ENCODE measurements at places on chromosomes 16 and 17.

DNA sequence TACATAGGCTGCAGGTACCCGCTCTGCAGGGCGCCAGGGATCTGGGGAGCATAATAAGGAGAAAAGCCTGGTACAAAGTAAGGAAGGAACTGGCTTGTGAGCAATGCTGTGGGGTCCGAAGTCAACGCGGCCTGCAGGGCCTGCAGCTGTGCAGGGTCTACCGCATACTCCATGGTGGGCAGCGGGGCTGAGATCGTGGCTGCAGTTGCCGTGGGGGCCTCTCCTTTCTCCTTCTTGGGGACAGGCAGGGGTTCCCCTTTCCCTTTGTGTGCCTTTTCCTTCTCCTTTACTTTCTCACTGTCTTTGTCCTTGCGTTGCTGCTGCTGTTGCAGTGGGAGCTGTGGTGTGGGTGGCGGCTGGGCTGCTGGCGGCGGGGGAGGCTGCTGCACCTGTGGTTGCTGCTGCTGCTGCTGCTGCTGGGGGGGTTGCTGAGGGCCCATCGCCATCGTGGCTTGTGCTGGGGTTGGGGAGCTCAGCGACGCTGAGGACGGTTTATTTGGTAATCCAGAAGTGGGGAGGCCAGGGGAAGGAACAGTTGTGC lies 259.6 kb downstream of the ZFHX3 start:
- DNase-seq, result no peak

DNA sequence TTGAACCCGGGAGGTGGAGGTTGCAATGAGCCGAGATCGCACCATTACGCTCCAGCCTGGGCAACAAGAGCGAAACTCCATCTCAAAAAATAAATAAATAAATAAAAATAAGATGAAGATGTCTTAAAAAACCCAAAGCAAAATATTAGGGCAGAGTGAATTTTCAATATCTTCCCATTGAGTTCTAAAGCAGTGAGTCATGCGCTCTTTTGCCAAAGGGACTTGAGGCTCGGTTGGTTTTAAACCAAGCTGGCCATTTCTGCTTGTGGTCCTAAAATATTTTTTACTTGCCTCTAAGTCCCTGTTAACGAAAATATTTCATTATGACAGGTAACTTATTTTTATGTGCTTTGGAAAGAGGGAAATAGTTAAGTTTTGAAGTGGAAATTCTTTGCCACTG lies 4.7 kb downstream of the PAFAH1B1 start:
- DNase-seq, result no peak

DNA sequence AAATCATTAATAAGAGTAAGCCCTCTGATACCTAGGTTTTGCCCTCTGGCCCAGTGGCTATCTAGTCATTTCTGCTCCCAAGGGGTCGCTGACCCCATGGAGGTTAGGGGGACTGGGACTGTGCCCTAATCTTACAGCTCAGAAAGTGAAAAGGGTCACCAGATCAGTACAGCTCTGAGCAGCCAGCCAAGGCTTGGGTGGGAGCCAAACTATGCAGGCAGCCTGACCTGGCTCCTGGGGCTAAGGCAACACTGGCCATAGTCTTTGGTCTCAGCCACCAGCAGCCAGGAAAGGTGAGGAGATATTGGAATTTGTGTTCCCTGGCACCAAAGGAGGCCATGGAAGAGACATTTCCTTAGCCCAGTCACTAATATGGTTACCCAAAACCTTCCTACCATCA lies 67.6 kb downstream of the ASIC2 start:
- no peak for DNase-seq

- DNase-seq, result no peak
Observed at GRCh38 chr16:69435977-69436820, 11.8 kb downstream of the CYB5B start.

GRCh38 chr17:36470499-36470898 lies 16.0 kb upstream of the ZNHIT3 start:
- DNase-seq, result no peak

- DNase-seq, result no peak
Observed at GRCh38 chr16:85210423-85211169, 98.3 kb upstream of the CIBAR2 start.

DNA sequence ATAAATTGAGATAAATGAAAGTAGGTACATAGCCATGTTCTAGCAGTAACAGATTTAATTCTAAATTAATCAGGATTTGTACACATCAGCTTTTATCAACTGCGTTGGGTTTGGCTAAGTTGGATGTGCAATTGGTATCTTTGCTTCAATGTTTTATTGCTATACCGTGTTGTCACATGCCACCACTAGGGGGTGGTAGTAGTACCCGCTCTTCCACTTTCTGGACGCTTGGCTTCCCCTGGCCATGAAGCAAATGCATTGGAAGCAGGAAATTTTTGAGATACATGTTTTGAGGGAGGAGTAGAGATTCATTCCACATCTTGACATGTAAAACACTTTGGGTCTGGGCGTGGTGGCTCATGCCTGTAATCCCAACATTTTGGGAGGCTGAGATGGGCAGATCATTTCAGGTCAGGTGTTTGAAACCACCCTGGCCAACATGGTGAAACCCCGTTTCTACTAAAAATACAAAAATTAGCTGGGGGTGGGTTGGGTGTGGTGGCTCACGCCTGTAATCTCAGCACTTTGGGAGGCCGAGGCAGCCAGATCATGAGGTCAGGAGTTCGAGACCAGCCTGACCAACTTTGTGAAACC lies 58.6 kb downstream of the EMP2 start:
- DNase-seq, result peak; percentile 54

DNA sequence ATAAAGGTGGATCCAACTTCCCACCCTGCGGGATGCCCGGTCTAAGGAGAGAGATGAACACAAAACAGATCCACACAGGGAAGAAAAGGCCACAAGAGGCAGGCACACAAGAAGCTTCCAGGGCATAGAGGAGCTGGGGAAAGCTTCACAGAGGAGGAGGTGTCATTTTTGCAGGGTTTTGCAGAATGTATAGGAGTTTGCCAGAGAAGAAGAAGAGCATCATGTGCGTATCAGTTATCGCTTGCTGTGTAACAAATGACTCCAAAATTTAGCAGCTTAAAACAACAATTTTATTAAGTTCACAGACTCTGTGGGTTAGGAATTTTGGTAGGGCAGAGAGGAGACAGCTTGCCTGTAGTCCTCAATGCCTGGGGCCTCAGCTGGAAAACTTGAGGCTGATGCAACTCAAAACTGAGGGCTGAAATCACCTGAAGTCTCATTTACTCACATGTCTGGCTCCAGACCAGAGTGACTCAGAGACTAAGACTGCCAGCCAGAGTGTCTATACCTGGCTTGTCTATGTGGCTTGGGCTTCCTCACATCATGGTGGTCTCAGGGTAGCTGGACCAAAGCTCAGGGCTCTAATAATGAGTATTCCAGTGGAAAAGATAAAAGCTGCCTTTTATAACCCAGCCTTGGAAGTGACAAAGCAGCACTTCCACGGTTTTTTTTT lies 33.9 kb upstream of the ZNF423 start:
- no peak for DNase-seq

DNA sequence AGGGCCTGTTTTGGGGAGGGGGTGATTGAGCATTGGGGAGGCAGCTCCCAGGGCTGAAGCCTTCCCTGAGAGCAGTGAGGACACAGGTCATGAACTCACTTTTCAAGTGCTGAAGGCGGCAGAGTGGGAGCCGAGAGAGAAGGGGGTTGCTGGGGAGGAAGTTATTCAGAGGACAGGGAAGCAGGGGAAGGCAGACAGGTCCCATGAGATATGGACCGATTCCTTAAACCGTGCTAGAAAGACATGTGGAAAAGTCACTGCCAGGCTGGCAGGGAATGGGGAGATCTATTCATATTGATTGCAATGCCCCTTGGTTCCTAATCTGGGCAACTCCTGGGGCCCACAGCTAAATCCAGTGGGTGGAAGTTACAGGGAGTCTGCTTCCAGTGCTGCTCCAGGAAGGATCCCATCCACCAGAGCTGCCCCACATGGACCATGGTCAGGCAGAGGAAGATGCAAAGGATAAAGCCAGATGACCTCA lies 1.1 kb downstream of the CCL4 start:
- no peak for DNase-seq
